ENCODE measurements at places on chromosomes 16 and 17.

- DNase-seq, result no peak
Measured at GRCh38 chr16:77085981-77086380, 105.0 kb upstream of the MON1B start.

DNA sequence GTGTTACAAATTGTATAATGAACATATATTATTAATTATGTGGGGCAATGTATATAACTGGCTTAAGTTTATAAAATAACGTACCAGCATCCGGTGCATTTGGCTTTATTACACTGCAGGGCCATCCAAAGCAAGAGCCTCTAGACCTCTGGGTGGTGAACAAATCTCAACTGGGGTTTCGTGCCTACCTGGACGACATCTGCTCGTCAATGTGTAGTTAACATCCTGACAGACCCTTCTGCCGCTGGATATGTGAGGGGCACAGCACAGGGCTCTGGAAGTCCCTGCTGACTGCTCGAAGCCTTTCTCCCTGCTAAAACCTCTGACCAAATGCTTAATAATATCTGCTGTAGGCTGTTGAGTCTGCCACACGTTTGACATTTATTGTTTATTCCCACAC is 2.3 kb downstream of the TMEM186 start:
- no peak for DNase-seq

DNA sequence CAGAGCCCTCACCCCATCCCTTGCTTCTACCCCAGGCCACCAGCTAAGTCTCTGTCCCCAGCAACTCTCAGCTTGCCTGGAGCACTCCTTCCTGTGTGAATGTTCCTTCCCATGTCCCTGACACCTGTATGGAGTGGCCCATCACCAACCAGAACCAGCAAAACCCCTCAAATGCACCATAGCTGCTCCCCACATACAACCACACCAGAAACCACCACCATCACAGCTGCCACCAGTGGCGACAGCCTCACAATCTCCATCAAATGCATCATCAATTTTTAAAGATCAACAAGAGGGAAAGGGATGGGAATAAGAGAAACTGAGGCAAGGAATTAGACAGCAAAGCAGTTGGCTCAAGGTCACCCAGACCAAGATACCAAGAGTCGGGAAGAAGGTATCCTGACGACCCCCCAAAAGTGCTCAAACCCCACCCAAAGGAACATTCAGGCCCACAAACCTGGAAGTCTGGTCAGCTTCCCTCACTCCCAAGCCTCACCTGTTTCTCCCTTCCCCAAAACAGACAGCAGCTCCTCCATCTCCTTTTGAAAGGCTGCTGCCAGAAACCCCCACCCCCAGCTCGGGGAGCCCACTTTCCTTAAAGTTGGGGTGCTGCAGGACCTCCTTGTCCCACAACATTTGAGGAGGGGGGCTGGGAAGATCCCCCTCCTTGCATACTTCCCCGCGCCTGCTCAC is 1.8 kb downstream of the SRCIN1 start:
- DNase-seq, result no peak

DNA sequence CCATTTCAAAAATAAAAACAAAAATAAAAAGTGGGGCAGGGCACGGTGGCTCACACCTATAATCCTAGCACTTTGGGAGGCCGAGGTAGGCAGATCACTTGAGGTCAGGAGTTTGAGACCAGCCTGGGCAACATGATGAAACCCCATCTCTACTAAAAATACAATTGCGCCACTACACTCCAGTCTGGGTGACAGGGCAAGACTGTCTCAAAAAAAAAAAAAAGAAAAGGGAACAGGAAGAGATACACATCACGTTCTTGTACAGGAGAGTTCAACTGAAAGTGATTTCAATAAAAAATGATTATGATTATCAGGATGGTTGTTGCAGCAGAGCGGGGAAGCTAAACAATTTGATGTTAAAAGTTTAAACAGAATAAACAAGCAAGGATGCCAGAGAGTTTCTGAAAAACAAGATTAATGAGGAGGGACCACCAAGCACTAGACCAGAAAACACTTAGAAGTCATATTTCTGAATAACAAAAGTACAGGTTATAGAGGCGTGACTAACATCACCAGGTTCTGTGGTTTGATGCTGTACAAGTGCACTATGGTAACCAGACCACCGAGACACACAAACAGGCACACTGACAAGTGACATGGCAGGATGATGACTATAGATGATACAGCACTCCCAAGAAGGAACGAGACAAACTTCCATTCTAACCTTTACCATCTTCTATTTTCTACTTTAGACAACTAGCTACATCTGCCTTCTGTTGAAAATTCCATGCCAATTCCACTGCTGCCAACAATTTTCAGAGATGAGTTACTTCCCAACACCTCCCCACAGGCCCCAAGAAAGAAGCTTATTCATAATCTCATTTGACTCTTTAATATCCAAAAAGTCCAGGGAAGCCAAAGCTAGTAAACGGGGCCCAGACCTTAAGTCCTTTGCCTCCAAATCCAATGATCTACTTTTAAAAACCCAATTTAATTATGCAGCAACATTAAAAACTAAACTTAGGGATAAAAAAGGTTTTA is 11.8 kb downstream of the DNAJA2 start:
- no peak for DNase-seq

DNA sequence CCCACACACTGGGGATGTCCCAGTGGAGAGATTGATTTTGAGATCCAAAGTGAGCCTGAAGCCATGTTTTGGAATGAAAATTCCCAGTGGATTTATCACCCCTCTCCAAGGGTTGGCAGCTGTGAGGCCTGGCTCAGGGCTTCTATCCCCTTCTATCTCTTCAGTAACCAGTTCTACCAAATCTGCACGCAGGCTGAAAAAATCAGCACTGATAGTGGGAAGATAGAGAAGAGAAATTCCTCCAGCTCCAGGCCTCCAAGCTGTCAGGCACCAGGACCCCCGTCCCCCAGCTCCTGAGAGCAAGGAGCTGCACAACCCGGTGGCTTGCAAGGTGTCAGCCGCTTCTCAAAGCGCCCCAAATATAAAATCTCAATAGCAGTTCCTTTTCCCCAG is 1.0 kb downstream of the FLOT2 start:
- no peak for DNase-seq

DNA sequence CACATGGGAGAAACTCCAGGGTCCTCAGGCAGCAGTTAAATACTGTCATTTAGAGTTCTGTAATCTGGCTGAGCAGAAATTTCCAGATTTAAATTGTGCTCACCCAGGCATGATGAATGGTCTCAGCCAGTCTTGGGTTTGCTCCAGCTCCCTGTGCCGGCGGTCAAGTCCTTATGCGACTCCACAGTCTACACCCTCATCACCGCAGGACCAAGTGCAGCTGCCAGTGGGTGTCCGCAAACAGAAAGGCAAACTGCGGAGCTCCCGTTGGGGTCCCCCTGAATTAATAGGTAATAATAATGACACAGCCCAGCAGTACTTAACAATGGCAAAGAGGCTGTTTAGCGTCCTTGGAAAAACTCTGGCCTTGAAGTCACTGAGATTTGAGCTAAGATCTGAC is 3.9 kb upstream of the CACNG4 start:
- no peak for DNase-seq

- DNase-seq, result no peak
Measured at GRCh38 chr17:44023545-44024270, 8.9 kb upstream of the TMEM101 start.

GRCh38 chr16:56600398-56600999 is 7.9 kb upstream of the MT2A start:
- DNase-seq, result no peak

DNA sequence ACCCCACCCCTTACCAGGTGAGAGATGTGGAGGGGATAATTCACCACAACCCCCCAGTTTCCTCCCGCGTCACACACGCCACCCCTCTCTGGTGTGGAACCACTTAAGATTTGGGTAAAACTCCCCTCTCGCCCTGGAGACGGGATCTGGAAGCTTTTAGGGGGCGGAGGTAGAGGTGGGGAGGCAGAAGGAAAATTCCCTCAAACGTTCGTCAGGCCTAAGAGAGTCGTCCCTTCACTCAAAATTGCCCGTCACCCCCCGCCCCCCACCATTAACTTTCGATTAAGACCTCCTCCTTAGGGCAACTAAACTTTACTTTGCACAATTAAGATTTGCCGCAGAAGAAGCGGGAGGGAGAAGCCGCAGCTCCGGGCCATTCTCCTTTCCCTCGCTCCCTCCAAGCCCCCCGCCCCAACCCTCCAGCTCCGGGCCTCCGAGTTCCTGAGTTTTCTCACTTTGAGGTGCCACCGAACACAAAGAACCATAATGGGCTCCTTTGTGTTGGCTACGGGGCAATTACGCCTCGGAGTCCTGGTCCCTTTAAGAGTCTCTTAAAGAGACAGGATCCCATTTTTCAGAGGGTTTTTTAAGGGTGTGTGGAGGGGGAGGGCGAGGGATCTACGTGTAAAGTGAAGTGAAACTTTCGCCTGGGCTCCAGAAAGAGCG is 985 bp upstream of the FZD2 start:
- DNase-seq, result no peak

DNA sequence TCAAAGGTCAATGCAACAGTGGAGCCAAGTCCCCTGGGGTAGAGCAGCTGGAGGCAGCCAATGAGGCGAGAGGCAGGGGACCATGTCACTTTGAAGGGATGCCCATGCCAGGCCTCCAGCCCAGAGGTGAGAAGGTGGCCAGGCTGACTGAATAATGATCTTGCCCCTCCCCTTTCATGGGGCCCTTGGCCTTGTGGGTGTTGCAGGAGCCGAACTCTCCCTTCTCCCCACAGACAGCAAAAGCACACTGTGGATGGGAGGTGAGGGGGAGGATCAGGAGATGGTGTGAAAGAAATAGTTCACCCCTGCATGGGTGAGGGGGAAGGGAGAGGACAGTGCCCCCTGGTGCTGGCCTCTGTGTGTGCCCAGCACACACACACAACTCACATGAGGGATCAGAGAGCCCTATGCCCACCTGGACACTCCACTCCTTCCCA is 15.8 kb upstream of the TBX21 start:
- no peak for DNase-seq

GRCh38 chr16:1244881-1245280 is 4.4 kb downstream of the TPSAB1 start:
- DNase-seq, result no peak

Data from cortex of kidney (tissue), 1 donor.